ENCODE measurements at places on chromosomes 2 and 18.

- no peak for DNase-seq
These were observed 153.5 kb upstream of the CAVIN2 start for GRCh38 chr2:192000196-192000980.

DNA sequence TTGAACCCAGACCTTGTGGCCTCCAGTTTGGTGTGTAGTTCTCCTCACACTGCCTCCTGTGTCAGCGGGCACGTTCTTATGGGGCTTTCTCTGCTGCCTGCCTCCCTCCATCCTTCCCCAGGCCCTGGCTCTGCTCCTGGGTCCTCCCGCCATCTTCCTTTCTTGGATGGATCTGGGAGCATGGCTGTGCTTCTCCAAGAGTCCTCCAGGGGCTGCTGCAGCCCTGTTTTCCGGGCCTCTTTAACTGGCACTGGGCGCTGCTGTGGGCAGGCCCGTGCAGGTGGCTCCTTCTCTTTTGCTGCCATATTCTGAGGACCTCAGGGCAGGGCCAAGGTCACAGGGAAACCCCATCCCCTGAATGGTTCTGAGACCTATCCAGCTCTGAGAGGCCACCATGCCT is 17.8 kb downstream of the THNSL2 start:
- DNase-seq = no peak

DNA sequence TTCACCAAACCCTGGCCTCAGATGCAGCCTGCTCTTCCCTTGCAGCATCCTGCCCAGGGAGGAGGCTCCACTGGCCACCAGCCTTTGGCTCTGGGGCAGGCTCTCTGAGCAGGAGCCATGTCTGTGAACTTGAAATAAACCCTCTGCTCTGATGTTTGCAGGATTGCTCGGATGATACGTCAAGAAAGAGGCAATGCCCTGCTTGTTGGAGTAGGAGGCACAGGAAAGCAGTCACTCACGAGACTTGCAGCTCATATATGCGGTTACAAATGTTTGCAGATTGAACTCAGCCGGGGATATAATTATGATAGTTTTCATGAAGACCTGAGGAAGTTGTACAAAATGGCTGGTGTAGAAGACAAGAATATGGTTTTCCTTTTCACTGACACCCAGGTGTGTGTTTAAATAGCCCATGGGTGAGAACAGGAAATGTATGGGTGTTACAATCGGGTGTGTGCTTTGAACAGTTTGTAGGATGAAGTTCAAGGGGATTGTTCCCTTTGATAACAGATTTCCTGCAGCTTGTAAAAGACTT is 177.9 kb downstream of the DNAH6 start:
- no peak for DNase-seq

DNA sequence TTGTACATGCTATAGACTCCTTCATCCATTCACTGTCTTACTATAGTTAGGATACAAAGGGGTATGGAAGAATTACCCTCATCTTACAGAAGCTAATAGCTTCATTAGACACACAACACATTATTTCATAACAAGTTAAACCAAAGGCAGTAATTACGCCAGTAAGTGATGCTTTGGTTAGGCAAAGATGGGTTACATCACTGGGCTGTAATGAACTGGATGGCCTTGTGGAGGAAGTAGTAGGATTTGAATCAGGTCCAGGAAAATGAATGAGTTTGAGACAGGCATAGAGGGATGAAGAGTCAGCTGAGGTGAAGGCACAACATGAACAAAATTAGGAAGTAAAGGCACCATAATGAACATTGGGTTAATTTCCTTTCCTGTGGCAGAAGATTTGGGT is 80.1 kb downstream of the SOCS6 start:
- DNase-seq = no peak

GRCh38 chr18:58495207-58495606 is 133.7 kb downstream of the ALPK2 start:
- DNase-seq = no peak

DNA sequence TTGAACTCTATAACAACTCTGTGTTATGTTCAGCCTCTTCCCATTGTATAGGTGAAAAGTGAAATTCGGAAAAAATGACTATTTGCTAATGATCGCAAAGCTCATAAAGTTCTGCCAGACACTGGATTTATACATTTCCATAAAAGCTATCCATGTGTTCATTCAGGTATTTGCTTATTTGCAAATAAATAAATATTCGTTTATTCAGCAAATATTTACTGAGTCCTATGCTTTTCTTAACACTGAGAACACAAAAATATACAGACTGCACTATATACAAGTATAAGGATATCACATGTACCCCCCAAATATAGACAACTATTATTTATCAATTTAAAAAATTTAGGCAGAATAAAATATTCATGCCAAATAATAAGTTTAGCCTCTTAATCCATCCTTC is 63.2 kb upstream of the ATP8B1 start:
- DNase-seq = no peak

GRCh38 chr2:20400306-20400705 is 46.6 kb upstream of the RHOB start:
- DNase-seq = no peak

DNA sequence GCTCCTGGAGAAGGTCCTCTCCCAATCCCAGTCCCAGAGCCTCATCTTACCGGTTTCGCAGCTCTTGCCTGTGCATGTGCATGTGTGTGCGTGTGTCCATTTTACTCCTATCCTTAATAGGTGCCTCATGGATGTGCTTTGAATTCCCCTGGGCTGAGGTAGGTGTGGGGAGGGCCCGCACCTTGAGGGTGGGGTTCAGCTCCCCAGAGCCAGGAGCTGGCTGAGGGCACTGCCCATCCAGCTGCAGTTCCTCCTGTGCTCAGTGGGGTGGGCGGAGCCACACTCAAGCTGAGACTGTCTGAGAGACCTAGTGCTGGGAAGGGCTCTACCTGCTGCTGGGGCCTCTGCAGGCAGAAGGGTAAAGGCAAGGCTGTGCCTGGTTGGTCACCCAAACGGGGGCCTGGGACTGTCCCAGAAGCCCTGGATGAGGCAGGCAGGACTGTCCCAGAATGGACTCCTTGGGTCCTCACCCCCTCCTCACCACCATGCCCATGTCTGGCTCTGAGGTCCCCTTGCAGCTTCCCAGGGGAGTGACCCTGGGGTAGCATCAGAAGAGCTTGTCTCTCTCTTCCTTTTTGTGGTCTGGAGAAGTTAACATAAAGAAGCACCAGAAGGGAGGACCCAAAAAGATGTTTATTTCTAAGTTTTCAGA is 8.9 kb downstream of the GDF7 start:
- DNase-seq = no peak

DNA sequence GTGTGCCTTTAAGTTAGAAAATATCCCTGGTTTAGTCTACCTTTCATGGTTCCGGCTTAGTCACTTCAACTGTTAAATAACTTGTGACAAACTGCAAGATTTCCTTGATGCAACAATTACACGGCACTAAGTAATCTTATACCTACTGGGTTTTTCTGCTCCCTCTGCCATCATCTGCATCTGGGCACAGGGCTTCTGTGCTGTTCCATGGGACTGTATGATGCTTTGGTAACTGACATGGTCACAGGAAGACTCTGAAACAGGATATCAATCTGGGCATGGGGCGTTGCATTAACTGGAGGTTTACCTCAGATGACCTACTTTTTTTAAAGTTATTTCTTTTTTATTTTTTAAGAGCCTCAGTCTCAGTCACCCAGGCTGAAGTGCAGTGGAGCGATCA is 365.4 kb downstream of the SS18 start:
- no peak for DNase-seq

GRCh38 chr2:117126656-117127055 is 687.8 kb upstream of the DDX18 start:
- no peak for DNase-seq

- DNase-seq = no peak
These were observed 60.2 kb upstream of the SPP2 start for GRCh38 chr2:233990261-233990798.

- no peak for DNase-seq
These were observed 75.8 kb downstream of the DYNC1I2 start for GRCh38 chr2:171762879-171763573.

DNA sequence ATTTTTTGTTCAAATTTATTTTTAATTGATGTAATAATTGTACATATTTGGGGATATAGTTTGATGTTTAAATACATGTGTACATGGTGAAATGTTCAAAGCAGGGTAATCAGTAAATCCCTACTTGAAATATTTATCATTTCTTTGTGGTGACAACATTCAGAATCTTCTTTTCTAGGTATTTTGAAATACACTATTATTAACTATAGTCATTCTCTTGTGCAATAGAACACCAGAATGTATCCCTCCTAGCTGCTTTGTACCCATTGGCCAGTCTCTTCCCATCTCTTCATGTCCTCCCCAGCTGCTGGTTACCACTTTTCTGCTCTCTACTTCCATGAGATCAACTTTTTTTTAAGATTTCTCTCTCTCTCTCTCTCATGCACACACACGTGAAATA is 126.5 kb downstream of the ZNF407 start:
- no peak for DNase-seq

GRCh38 chr18:73331212-73331772 is 463.5 kb upstream of the NETO1 start:
- DNase-seq = no peak

- DNase-seq = no peak
These were observed 18.2 kb downstream of the IGFBP2 start for GRCh38 chr2:216651351-216651881.

GRCh38 chr2:11863513-11864328 is 117.3 kb downstream of the LPIN1 start:
- DNase-seq = peak; percentile 41

DNA sequence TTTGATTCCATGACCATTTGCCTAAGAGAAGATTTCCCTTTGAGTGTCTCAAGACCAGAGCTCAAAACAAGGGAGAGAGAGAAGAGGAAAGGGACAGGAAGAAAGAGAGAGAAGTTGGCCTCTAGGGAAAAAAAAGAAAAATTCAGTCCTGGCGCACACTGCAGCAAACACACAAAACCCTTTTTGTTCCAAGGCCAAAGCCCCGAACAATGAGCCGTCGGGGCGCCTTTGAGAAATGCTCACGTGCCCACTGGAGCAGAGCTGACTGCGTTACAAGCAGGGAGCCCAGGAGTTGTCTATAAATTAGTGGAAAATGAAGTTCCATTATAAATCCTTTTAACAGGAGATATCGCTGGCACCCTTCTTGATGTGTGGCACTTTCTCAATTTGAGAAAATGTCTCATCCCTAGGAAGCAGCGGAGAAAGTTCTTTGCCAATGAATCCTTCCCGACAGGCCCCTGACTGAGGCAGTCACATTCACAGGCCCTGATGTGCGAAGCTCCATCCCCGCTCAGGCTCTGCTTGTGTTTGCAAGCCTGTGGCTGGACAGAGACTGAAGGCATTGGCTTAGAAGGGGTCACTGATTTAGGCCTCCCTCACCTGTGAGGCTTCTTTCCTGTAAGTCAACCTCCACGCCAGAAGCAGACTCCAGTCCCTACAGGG is 32.1 kb upstream of the NCKAP5 start:
- no peak for DNase-seq

GRCh38 chr18:2597639-2598038 is 26.3 kb downstream of the NDC80 start:
- no peak for DNase-seq

DNA sequence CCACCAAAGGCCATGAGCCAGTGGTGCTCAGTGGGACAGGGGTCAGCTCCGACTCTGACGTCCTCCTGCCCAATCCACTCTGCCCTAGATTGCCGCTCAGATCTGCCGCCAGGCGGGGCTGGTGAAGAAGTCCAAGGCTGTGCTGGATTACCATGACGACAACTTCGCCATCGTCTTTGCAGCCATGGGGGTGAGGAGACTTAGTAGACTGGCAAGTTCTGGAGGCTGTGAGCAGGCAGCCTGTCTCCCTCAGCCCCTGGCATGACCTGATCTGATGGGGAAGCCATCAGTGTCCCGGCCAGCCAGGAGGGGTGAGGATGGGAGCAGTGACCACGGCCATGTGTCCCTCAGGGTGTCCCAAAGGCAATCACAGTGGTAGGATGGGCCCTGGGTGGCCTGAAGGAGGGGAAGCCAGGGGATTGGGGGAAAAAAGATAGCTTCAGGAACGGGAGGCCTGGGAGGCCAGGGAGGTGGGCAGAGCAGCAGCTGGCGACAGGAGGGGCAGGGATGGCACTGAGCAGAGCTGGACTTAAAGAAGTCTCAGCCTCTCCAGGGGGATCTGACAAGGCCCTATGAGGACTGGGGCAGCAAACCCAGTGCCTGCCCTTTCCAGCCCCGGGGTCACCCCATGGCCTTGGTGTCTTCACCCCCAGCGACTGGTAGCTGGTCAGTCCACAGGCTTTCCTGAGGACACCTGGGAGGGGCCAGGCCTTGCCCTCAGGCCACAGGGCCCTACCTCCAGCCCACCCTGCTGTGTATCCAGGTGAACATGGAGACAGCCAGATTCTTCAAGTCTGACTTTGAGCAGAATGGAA is 17.4 kb upstream of the ANKRD53 start:
- no peak for DNase-seq

DNA sequence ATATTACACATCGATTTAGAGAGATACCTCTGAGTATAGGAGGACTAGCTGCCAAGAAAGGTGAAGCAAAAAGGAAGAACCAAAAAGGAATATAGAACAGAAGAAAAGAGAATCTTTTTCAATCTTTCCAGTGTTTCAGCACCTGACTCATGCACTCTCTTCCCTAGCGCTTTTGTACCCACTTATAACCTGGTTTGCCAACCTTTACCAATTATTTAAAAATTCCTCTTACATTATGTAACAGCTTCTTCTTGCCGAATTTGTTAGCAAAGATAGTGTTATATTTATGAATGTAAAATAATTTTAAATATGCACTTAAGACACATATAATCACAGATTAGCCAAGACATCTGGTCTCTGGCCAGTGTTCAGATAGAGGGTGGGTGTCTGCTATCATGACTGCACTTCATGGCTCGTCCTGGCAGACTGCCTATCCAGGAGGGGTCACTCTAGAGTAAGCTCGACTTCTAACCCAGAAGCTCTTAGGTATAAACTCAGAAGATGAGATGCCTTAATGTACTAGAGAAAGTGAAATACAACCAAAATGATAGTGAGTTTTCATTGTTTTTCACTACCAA is 122.9 kb downstream of the ATAD2B start:
- no peak for DNase-seq

- no peak for DNase-seq
These were observed 4.1 kb upstream of the SNED1 start for GRCh38 chr2:240994171-240994896.

DNA sequence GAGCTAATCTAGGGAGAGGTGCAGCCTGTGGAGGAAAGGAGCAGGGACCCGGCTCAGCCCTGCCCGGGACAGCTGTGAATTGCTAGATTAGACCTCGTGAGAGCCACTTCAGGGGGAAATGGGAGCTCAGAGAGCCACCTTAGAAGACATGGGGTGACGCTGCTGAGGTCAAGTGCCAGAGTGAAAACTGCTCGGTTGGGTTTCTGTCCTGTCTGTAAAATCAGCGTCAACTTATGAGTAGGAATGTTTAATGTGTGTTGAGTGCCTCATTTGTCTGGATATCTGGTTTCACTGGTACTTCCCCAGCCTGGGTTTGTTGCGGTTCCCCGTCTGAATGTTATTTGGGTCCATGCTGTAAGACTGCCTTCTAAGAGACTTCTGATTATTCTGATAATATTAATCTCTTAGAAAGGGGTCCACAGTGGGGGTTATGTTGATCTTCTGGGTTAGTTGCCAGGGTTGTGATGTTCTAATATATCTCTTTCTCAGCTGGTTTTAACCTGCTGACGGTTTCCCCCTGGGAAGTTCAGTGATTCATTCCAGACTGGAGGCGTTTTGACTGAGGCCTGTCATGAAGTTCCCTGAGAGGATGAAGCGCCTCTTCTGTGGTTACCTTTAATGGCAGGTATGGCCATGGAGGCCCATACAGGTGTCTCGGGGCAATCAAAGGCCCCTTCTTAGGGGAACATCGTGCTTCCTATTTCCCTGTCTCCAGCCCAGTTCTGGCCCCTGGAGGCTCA is 175.9 kb downstream of the SH3RF3 start:
- no peak for DNase-seq

- DNase-seq = no peak
These were observed 552.8 kb upstream of the SLC8A1 start for GRCh38 chr2:41004700-41005099.

- DNase-seq = no peak
These were observed 262.0 kb downstream of the TNS1 start for GRCh38 chr2:217740756-217741155.
